ENCODE measurements at places on chromosomes 12 and 14.
A peak's percentile ranks its signal among the peaks of the same experiment; 100 is the strongest.

GRCh38 chr12:104356231-104357115 is 52.9 kb downstream of the EID3 start:
- DNase-seq, result no peak

DNA sequence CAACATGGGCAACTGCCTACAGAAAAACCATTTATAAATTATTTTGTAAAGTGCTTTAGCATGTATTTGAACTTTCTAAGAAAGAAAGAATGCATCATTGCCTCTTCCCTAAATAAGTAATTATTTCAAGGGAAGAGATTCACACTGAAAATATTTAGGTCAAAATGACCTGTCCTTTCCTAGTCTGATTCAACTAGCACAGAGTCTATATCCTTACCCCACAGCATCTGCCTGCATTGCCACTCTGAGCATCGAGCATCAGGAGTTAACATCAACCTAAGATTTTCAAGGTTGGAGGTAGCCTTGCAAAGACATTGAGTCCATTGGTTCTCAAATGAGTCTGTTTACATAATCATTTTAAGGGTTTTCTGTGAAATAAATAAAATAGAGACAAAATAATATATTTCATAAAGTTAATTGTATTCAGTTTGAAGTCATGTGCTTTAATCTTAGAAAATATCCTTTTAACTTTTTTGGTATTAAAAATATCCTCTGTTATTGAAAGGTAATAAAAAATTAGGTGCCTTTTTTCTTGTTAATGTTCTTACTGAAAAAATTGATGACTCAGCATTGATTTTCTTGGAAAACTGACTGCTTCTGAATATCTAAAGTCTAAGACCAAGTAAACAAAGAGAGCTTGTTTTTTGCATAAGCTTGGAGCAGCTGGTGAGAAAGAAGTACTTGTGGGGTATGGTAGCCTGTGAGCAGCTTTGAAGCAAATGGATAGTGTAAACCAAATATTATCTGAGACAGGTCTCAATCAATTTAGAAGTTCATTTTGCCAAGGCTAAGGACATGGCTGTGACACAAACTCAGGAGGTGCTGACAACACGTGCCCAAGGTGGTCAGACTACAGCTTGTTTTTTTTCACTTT is 269.0 kb upstream of the CLEC14A start:
- DNase-seq, result no peak

GRCh38 chr12:76032043-76032981 is 736 bp upstream of the PHLDA1 start:
- peak; percentile 24 for DNase-seq

- DNase-seq, result no peak
Measured at GRCh38 chr14:53924753-53925152, 31.9 kb downstream of the BMP4 start.

GRCh38 chr12:120843472-120843871 is 60.7 kb downstream of the SPPL3 start:
- no peak for DNase-seq

DNA sequence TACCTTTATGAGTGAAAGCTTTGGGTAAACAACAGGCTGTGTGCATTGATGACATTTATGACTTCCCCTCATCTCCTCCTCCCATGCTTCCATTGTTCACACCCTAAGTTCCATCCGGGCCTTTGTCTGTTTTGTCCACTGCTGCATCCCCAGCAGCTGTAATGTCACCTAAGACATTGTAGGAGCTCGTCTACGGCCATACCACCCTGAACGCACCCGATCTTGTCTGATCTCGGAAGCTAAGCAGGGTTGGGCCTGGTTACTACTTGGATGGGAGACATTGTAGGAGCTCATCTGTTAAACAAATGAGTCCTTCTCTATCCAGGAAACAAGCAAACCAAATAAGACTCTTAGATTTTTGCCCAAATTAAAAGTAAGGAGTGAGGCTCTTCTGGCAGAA is 40.4 kb upstream of the SYCP3 start:
- no peak for DNase-seq

GRCh38 chr12:49109641-49110463 is 795 bp downstream of the LMBR1L start:
- peak; percentile 47 for DNase-seq

- DNase-seq, result no peak
Measured at GRCh38 chr12:71128191-71128788, 29.5 kb downstream of the TSPAN8 start.

- DNase-seq, result no peak
Measured at GRCh38 chr14:59601056-59601455, 24.4 kb upstream of the CCDC175 start.

DNA sequence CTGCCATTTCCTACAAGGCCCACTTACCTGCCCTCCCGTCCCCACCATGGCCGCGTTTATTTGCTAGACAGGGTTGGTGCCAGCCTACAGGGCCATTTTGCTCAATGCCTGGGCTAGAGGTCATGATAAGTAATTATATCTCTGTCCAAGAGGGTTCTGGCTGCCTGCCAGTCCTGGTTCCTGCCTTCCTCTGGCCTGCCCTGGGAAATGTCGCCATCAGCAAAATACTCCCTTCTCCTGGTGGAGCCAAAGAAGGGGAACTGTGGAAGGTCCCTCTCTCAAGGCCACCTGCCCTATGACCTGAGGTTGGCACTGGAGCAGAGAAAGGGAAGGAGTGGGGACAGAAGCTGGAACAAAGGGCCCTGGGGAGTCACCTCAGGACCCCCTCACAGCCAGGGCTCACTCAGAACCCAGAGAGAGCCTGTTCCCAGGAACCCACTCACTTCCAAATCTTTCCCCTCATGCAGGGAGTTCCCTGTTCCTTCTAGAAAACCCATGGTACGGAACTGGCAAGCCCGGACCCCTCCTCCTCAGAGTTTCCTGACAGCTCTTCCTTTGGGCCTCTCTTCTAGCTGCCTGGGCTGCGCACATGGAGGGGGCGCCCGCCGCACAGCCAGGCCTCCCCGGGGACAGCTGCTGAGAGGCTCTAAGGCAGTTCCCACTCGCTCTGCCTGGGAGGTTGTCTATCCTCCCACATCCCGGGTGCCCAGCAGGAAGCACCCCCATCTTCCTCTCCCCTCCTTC is 280.5 kb downstream of the DPF3 start:
- DNase-seq, result no peak

DNA sequence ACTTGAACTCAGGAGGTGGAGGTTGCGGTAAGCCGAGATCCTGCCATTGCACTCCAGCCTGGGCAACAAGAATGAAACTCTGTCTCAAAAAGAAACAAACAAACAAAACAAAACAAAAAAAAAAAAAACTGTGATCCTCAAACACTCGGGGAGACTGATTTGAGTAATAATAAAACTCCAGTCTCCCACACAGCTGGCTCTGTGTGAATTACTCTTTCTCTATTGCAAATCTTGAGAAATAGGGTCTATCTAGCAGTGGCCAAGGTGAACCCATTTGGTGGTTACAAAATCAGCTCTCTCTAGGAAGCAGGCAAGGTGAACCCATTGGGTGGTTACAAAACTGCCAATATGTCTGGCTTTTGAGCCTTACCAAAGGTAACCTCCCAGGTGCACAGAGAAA is 6.0 kb upstream of the ACOT6 start:
- no peak for DNase-seq

DNA sequence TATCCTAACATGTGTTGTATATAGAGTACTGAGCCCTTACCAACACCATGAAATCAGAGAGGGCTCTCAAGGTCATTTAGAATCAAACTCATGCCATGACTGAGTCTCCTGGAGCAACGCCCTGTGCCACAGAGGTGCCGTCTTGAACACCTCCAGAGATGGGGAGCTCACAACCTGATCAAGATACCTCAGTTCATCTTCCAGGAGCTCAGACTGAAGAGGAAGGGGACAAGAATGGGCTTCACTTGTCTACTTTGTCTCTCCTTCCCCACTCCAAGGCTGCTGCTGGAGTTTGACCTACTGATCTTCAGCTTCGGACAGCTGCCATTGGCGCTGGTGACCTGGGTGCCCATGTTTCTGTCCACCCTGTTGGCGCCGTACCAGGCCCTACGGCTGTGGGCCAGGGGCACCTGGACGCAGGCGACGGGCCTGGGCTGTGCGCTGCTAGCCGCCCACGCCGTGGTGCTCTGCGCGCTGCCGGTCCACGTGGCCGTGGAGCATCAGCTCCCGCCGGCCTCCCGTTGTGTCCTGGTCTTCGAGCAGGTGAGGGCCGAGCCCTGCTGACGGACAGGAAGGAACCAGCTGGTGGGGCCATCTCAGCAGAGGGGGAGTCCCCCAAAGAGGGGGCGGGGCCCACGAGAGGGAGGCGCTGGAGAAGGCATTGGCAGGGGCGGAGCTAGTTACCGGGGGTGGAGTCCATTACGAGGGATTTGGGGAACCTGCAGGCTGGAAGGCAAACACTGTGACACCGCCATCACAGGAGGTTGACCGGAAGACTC is 12.0 kb downstream of the SOAT2 start:
- DNase-seq, result no peak

DNA sequence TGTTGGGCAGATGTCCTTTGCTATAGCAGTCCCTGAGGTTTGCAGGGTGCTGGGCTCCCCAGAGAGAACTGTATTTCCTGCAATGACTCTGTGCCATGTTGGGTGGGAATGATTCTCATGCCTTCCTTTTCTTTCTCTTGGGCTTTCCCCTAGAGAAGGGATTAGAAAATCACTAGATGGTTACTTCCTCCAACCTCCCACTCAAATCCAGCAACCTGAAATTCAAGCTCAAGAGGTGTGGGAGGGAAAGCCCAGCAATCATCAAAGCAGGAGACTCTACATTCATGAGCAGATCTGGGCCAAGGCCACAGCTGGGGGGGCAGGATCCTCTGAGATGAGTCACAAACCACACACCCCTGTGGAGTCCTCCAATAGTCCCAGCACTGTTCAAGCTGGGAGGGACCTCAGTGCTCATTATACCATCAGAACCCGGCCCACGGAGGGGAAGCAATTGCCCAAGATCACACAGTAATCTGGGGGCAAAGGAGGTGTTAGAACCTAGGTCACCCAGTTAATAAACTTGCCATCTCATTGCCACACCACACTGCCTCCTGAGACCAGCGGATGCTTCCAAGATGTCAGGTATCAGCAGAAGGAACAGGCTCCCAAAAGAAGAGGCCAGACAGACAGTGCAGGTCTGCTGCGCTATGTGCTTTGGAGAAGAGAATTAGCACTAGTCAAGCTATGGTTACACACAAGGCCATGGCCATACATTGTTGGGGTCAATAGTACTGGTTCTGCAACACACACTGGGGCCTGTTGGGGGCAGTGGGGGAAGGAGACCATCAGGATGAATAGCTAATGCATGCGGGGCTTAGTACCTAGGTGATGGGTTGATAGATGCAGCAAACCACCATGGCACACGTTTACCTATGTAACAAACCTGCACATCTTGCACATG is 65.7 kb downstream of the TTC9 start:
- DNase-seq, result no peak

GRCh38 chr14:69838881-69839416 is 40.3 kb upstream of the SMOC1 start:
- no peak for DNase-seq

All from substantia nigra (tissue), 51 donors.